ENCODE measurements at places on chromosomes 5 and 9. TPM values are rescaled to one million over a fixed set of nuclear protein-coding genes. Genes with fewer than 3 reads are reported as not detected.

PTGES gene
- total RNA-seq, result 13.6 TPM

CCDC171 gene
- 0.82 TPM for total RNA-seq

CCDC192 gene
- not detected for total RNA-seq

PDGFRB gene
- total RNA-seq, result 186 TPM

BHMT gene
- not detected for total RNA-seq

LCN1 gene
- not detected for total RNA-seq

CNTNAP3 gene
- not detected for total RNA-seq

FBP2 gene
- total RNA-seq, result not detected

SPINK4 gene
- total RNA-seq, result not detected

SPINK6 gene
- not detected for total RNA-seq

LCN9 gene
- total RNA-seq, result not detected

FRMD3 gene
- 4.4 TPM for total RNA-seq

SPATA31E1 gene
- not detected for total RNA-seq

DNA sequence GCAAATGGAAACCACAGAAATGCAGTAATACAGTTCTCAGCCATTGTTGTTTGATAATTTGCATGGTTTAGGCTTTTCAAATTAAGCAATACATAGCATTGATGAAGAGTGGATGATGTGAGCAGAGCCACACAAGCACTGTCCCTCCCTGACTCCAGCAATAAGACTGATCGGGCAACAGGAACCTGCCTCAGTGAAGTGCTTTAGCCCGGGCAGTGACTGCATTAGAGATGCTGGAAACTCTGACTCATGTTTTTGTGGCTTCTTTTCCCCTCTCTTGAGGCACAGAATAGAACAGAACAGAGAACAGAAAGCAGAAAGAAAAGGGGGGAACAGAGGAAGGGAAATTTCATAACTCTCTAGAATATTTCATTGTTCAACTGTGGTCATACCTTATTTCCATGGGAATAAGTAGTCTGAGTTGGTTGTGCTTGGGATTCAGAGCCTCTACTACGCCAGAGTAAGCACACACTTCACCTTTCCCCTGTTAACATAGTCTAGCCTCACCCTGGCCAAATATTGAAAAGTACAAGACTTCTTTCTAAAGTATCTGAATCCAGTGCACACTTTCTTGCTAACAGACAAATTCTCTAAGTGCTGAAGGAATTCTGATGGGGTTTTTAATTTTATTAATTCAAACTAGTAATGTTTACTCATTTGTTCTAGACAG, 164.8 kb upstream of the VCAN start:
- peak; percentile 76 for DNase-seq

GRCh38 chr9:129606161-129607026, 14.5 kb downstream of the C9orf50 start:
- DNase-seq, result no peak

DNA sequence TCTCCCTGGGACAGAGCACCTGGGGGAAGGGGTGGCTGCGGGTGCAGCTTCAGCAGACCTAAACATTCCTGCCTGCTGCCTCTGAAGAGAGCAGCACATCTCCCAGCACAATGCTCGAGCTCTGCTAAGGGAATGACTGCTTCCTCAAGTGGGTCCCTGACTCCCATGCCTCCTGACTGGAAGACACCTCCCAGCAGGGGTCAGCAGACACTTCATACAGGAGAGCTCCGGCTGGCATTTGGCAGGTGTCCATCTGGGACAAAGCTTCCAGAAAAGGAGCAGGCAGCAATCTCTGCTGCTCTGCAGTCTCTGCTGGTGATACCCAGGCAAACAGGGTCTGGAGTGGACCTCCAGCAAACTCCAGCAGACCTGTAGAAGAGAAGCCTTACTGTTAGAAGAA, 77.2 kb downstream of the SLCO6A1 start:
- DNase-seq, result no peak

- DNase-seq, result no peak
These were observed 369.3 kb upstream of the IRX1 start for GRCh38 chr5:3226196-3226920.

- no peak for DNase-seq
These were observed 16.0 kb downstream of the MPDZ start for GRCh38 chr9:13263511-13263910.

- DNase-seq, result no peak
These were observed 2.1 kb upstream of the CAMK2A start for GRCh38 chr5:150291388-150292385.

DNA sequence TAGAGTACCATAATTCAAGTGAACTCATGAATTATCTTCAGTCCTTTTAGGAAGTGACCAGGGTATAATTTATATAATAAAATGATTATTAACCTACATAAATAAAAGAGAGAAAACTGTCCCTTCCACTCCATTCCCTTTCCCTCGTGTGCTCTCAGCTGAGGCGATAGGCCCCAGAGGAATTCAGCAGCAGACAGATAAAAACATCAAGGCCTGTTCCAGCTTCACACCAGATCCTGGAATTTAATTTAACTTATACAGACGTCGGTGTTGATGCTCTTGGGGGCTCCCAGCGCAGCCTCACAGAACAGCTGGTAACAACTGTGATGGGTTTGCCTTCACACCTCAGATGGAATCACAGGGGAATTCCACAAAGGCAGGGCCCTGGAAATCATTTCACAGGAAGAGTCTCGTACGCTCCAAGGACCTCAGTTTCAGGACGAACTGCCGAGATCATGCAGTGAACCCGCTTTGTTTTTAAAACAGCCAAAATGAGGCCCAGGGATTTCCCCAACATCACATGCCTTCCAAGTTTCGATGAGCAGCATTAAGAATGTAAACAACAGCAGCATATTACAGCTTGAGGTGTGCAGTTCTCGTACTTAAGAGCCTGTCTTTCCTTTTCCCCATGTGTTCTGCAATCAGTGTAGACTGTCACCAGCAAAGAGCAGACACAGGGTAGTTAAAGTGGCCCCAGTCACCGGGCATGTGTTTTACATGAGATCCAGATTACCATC, 73.6 kb upstream of the ALDH1B1 start:
- no peak for DNase-seq

- DNase-seq, result no peak
These were observed 14.1 kb upstream of the FAM120AOS start for GRCh38 chr9:93467462-93467861.

GRCh38 chr9:117772960-117773359, 68.8 kb downstream of the TLR4 start:
- peak; percentile 77 for DNase-seq

- no peak for DNase-seq
These were observed 19.9 kb downstream of the RXRA start for GRCh38 chr9:134346151-134346550.

GRCh38 chr9:115551396-115551795, 433.4 kb upstream of the TNC start:
- DNase-seq, result peak; percentile 3

DNA sequence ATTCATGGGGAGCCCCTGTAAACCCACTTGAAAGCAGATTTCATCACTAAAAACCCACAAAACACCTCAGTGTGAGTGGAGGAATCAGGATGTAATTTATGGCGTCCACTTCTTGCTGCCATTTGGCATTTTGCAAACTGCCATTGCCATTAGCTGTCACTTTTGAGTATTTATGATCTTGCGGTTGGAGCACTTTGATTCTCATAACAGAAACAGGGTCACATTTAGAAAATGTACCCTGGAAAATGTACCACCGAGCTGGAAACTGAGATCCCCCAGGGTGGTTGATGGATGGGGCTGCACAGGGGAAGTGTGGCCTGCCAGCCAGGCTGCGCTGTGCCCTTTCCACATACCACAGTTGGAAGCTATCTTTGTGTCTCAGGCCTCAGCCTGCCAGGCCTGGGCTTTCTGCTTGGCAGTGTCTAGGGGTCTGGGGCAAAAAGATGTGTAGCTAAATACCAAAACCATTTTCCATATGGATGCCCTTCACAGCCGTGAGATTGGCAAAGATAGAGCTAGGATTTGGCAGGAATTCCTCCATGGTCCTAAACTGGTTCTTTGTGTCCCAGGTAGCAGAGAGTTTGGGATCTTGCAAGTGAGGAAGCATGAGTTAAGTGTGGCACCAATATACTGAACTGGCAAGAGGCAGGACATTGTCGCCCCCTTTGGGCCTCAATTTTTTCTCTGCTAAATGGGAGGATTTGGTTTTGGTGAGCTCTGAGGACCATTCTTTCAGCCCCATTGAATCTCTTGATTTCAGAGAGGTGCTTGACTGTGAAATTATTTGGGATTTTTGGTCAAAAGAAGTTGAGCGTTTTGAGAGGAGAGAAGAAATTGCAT, 46.2 kb downstream of the GALNT10 start:
- no peak for DNase-seq

GRCh38 chr9:81379655-81380054, 309.7 kb downstream of the TLE1 start:
- DNase-seq, result peak; percentile 6

DNA sequence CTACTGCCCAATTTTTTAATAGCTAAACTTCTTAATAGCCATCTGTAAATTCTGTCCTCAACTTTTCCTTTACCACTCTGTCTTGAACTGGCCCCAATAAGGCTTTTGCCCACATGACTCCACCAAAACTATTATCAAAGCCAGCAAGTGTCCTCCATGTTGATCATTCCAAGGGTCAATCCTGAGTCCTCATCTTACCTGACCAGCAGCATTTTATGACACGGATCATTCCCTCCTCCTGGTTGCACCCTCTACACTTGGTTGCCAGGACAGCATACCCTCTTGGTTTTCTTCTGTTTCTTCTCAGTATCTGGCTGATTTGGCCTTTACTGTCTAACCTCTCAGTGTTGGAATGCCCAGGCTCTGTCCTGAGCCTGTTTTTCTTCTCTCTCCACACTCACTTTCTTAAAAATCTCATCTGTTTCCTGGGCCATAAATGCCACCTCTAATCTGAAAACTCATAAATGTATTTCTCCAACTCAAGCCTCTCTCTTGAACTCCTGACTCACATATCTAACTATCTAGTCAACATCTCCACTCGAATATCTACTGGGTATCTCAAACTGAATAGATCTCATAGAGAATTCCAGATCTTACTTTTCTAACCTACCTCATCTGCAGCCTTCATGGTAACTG, 40.0 kb upstream of the CDC42SE2 start:
- DNase-seq, result peak; percentile 77

GRCh38 chr5:43560128-43560527, 3.3 kb upstream of the PAIP1 start:
- peak; percentile 74 for DNase-seq

DNA sequence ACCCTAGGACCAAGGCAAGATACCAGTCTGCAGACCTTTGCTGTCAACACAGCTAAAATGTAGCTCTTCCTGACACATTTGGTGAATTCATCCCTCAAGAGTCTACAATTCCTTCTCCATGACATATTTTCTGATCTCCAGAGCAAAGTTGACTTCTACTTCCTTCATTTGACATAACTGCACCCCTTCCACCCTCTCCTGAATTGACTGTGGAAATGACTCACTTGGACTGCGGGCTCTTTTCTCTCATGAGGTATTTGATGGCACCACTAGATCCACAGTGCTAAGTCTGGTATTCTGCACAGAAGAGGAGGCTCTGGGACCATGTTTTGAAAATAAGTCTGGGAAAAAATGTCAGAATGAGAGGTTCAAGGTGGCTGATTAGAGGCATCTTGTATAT, 338.4 kb upstream of the TRPC7 start:
- peak; percentile 15 for DNase-seq

GRCh38 chr9:127562841-127563401, 49.2 kb upstream of the STXBP1 start:
- DNase-seq, result peak; percentile 83

- DNase-seq, result no peak
These were observed 563.3 kb downstream of the IRX1 start for GRCh38 chr5:4158750-4159447.

All from HFFc6 (cell line).